ENCODE measurements at places on chromosomes 3 and 15.

GRCh38 chr3:34634939-34635338 is 836.5 kb downstream of the PDCD6IP start:
- no peak for DNase-seq

DNA sequence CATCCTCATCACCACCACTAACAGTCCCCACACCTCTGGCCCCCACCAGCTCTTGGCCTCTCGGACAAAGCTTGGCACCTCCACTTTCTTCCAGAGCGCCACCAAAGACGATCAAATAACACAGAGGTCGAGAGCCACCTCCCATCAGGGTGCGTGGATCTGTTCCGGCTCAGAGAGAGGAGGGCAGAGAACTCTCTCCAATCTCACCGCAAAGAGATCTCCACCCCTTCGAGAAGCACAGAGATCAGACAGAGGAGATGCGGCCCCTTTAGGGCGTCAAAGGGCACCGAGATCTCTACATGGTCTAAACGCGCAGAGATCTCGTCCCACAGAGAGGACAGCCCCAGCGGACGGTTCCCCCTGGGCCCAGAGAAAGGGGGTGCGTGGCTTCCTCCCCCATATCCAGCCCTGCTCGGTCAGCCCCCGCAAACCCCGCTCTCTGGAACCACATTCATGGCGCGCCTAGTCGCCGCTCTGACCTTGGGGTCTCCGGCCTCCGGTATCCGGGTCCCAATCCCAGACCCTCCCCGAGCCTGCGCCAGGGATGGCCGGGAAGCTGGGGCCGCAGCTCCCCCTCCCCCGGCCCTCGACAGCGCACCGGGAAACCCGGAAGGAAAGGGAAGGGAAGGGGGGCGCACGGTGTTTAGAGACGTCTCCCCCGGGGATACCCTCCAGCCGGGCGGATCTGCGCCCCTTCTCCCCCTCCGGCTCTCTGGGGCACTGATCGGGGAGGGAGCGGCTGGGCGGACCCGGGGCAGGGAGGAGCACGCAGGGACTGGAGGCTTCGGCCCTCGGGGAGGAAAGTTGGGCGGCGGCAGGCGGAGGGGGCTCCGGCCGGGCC is 608 bp downstream of the SCN5A start:
- DNase-seq = no peak

GRCh38 chr15:50653156-50653743 is 33.3 kb downstream of the TRPM7 start:
- no peak for DNase-seq

- no peak for DNase-seq
These were observed 25.0 kb downstream of the MIX23 start for GRCh38 chr3:122357828-122358702.

- no peak for DNase-seq
These were observed 184.9 kb downstream of the MINAR1 start for GRCh38 chr15:79617071-79617470.

- no peak for DNase-seq
These were observed 11.9 kb upstream of the PRKCD start for GRCh38 chr3:53149006-53149690.

DNA sequence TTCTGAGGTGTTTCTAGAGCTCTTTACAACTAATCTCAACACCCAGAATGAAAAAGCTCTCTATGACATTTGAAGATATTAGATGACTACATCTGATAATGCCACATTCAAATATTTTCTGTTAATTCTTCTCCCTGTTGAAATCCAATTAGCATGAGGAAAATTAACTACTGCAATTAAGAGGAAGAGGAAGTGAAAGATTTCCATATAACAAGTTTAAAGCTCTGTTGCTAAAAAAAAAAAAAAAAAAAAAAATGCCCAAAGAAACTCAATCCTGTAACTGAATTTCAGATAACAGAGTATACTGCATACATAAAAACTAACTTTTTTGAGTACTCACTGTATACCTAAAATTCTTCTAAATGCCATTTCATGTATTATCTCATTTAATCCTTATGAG is 109.8 kb downstream of the TNIK start:
- no peak for DNase-seq

DNA sequence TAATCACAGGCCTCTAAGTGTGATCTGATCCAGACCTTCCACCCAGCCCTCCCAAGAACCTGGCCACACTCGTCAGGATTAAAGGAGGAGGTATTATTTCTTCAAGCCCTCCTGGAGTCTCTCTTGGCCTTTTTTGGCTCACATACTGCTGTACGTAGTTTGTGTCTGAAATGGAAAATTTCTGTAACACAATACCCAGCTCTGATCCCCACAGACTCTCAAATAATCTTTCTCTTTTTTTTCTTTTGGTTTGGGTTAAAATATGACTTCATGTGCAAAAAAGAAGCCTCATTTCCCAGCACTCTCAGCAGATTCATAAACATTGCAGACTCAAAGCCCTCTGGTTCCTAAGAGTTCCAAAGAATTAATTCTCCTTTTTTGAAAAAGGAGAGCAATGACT is 96.5 kb upstream of the PHLDB2 start:
- DNase-seq = no peak

DNA sequence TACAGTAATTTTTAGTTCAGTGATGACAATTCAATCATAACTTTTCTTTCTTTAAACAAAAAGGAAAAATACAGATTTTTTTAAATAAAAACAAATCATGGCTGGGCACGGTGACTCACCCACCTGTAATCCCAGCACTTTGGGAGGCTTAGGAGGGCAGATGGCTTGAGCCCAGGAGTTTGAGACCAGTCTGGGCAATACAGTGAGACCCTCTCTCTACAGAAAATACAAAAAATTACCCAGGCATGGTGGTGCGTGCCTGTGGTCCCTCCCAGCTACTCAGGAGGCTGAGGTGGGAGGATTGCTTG is 25.6 kb upstream of the ATG7 start:
- DNase-seq = no peak

GRCh38 chr15:60781211-60781713 is 302.3 kb upstream of the ICE2 start:
- no peak for DNase-seq

DNA sequence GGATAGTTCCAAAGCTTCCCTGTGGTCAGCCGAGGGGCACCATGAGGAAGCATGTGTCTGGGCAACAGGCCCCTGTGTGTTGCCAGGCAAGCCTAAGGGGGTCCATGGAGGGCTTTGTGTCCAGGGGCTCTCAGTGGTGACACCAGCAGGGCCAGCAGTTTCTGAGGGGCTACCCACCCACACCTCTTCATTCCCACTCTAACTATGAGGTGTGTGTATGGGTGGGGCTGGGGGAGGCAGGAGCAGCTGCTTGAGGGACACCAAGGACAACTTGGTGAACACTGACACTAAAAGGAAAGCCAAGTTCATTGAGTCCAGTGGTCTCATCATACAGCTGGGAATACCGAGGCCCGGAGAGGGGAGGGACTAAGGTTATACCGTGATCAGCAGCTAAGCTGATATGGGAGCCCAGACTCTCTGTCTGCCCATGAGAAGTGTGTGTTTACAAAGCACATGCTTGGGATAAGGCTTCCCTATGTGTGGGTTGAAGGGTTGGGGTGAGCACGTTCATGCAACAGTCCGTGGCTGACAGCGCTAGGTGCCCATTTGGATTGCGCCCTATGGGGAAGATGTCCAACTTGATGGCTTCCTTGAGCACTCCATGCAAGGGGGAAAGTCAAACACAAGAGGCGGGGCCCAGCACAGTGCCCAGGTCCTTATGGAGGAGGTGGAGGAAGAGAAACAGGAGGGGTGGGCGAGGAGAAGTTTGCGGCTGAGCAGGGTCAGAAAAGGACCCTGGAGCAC is 34.8 kb upstream of the CHRNB4 start:
- no peak for DNase-seq

DNA sequence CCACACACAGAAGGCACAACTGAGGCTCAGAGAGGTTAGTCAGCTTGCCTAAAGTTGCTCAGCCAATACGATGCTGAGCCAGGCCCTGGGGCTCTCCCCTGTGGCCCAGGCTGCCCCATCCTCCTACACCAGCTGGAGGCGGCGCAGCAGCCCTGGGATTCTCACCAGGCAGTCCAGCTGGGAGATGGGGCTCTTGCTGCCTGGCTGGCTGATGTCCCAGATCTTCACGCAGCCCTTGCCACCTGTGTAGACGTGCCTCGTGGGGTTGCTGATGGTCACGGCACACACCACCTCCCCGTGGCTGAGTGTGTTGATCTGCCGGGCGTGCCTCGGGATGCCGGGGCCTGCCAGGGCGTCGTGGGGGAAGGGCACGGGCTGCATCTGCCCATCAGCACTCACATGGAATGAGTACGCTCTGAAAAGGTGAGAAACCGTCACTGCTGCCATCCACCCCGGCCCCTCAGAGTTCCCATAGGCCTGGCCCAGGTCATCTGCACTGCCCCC is 42.8 kb downstream of the TLE3 start:
- no peak for DNase-seq

DNA sequence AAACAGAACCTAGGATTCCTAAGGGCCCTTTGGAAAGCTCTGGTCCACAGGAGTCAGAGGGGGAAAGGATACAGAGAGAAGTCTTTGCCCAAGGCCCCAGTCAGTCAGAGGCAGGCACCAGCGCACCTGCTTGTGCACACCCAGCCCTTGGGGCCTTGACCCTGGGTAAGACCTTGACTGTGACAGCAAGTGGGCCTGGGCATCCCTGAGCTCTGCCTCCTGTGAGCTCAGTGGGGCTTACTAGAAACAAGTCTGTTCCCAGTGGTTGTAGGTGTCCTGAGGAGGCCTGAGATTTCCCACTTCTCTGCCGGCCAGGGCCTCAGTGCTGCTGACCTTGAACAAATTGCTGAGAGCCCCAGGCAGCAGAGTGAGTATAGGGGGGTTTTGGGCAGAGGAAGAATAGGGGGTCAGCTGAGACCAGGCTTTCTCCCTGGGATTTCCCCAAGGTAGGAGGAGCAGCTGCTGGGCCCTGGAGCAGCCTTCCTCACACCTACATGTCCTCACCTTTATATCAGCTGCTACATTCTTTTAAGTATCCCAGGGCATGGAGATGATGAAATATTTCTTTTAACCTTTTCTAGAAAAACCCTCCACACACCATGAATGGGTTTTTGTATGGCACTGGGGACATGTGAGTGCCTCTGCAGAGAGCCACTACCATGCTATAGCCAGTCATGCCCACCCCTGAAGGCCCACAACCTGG is 9.7 kb upstream of the DAG1 start:
- no peak for DNase-seq

DNA sequence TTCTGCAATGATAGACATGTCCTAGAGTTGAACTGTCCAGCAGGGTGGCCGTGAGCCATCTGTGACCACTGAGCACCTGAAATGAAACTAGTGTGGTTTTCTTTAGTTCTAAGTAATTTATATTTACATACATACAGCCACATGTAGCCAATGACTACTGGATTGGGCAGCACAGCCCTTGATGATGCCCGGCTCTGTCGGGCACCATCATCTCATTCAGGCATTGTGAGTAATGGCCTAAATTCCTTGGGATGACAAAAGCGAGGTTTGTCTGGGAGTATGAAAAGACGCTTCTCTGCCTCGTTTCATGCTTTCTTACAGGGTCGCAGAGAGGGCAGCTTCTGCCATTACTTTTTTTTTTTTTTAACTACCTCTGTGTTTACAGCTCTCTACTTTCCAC is 251.9 kb upstream of the HES1 start:
- DNase-seq = no peak

DNA sequence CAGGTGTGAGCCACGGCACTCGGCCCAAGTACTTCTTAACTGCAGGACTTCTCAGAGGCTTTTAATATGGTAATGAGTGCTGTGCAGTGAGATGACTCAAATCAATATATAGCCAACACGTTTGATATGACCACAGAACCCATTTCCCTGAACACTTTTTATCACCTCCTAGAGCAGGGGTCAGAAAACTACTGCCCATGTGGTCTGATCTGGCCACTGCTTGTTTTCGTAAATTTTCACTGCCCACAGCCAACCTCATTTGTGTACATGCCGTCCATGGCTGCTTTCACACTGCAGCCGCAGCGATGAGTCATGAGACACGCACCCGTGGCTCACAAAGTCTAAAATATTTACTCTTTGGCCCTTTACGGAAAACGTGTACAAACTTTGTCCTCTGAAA is 179.2 kb downstream of the RORA start:
- DNase-seq = no peak

- peak; percentile 57 for DNase-seq
These were observed at the start of gene FAH for GRCh38 chr15:80152896-80153876. TSS of gene FAH (plus strand) at chr15:80152999. CDS start at chr15:80153055, 56 bp downstream.

DNA sequence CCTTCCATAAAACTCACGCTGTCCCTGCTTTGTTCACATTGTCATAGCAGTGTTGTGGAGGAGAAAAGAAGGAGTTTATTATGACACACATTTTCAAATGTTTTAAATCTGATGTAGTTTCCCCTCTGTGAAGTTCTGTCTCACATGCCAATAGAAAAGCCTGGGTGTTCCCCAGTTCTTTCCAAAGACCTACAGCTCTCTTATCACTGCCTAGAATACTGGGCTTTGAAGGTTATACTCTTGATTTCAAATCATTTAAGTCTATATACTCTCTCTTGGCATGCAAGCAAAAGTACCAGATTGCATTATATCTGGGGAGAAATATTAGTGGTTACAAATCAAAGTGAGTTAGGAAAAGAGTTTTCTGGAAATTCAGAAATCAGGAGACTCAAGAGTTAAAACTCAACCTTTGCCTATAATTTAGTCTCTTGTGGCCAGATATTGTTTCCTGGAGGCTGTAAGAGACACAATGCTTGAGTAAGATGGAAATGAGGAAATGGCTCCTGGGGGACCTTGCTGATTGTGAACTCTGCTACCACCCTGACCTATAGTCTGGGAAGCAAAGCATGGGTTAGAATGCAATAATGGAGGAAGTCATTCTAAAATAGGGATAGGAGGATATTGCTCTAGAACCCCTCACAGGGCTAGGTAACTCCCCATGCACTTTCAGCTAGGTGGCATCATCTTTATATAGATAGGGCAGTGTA is 182.8 kb downstream of the KCNAB1 start:
- DNase-seq = no peak

- DNase-seq = no peak
These were observed 9.6 kb downstream of the TGM4 start for GRCh38 chr3:44883999-44884431.

DNA sequence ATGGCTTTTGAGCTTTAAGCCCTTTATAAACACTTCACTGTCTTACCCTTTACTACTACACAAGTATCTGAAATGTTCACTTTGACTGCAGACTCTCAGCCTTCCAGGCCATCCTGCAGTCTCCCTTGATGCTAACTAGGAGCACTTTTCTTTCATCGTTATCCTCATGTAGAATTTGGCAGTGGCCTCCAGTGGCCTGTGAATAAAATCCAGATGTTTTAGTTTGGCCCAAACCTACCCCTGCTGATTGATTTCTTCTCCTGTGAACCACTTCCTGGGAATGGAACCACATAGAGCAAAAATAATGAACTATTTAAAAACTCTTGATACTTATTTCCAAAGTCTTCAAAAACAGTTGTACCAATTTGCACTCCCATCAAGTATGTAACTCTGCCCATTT is 271.9 kb downstream of the FEZF2 start:
- no peak for DNase-seq

DNA sequence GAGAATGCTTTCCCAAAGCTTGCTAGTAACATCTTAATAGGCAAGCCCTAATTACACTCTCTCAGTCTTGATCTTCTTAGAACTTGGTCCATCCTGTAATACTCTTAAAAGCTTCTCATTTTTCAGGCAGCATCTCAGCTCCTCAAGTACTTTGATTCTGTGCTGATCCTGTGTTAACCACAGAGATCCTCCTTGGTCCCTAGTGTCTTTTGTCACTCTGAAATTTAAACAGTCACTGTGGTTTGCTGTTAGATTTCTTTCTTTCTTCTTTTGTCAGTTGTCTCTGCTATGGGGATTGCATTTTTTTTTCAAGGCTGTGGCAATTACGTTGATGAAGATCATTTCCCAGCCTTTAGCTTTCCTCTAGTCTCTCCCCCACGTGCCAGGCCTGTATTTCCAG is 26.0 kb upstream of the UBE3A start:
- no peak for DNase-seq

Data from CD4-positive, alpha-beta T cell treated with Interleukin-17A for 1 hour (primary cell).